Astrocyte (in vitro differentiated cells and primary cell): ENCODE measurements at places on chromosomes 1 and 21.

DNA sequence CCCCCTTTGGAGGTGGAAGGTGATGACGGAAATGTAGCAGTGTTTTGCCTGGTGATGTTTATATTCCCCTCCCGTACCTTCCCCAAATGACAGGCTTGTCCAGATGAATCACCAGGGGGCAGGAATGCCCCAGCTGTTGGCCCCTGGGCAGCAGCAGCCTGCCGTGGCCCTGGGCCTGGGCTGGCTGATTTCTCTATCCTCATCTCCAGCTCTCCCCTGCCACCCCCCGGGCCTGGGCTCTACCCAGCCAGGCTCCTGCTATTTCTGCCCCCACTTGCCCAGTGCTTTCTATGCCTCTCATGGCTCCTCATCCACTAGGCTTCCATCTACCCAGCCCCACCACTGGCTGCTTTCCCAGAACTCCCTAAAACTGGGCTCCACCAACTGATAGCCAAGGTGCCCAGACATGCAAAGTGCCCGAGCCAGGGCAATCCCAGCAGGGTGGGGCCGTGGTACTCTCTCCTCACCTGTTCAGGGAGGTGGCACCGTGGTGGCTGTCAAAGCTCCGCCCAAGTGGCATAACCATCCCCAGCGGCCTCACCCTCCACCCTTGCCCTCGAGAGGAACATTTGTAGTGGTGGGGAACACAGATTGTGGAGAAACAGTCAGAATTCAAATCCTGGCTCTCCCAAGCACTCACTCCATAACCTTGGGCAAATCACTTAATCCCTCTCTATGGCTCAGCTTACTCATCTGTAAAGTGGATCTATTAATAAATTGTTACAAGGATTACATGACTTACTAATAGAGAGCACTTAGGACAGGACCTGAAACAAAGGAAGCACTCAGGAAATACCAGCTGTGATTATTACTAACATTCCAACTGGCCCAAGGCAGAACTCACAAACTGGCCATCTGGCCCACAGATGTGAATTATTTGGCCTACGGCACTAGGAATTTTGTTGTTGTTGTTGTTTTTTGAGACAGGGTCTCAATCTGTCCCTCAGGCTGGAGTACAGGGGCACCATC, 12.8 kb upstream of the ECE1 start:
- DNase-seq, result peak; percentile 85

DNA sequence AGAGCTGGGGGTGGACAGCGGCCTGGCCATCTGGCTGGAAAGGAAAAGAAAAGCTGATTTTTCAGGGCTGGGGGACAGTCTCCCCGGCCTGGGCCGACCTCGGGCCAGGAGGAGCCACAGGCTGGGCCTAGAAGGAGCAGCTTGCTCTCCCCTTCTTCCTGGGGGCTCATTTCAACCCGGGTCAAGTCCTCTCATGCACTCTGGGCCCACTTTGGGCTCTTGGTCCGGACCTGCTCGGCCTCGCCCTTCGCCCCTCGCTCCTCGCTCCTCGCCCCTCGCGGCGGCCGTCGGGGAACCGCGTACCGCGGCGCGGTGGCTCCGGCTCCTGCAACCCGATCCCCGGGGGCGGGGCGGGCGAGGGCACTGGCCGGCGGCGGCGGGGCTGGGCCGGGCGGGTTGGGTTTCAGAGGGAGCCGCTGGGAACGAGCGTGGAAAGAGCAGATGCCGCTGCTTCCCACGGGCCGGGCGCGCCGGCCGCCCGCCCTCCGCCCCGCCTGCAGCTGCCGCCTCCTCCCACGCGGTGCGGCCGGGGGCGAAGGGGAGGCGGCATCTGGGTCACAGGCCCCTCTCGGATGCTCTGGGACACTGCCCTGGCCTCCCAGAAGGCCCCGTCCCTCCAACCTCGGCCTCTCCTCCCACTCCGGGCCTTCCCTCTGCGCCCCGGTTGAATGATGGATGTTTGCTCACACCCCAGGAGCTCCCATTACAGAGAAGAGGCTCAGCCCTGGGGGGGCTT, 6.6 kb downstream of the HEYL start:
- peak; percentile 33 for DNase-seq

DNA sequence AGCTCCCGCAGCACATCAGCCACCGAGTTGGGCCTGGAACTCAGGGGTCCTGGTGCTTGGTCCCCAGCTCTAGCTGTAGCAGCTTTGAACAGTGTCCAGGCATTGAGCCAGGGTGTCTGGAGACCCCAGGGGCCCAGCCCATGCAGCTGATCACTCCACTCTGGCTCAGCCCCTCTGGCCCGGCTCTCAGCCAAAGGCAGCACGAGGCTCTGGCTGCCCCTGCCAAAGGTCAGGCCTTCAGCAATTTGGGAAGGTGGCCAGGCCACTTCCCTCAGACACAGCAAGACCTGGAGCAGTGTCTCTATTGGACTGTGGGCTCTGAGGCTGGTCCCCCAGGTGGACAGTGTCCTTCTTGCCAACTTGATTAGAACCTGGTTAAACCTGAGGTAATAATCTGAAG, 34.4 kb upstream of the RNF19B start:
- no peak for DNase-seq

DNA sequence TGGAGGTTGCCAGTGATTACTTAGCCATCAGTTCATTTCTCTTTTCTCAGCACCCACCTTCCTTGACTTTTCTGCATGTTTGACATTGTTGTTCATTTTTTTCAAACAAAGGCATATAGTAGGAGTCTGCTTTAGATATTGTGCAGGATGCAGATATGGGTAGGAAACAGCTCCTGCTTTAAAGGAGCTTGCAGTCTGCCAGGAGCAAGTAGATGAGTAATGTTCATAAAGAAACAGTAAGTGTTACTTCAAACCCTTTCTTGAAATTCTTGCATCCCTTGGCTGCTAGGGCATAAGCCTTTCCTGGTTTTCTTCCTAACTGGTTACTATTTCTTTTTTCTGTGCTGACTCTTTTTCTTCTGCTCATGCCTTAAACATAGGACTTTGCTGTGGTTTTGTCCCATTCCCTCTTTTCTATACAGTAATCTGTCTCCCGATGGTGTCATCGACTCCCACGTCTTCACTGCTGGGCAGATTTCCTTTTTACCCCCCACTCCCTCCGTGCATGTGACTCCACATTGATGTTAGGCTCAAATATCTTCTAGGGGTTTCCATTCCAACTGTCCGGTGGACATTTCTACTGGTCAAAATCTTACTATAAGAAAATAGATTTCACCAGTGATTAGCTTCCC, 20.4 kb downstream of the PTGFRN start:
- DNase-seq, result no peak

DNA sequence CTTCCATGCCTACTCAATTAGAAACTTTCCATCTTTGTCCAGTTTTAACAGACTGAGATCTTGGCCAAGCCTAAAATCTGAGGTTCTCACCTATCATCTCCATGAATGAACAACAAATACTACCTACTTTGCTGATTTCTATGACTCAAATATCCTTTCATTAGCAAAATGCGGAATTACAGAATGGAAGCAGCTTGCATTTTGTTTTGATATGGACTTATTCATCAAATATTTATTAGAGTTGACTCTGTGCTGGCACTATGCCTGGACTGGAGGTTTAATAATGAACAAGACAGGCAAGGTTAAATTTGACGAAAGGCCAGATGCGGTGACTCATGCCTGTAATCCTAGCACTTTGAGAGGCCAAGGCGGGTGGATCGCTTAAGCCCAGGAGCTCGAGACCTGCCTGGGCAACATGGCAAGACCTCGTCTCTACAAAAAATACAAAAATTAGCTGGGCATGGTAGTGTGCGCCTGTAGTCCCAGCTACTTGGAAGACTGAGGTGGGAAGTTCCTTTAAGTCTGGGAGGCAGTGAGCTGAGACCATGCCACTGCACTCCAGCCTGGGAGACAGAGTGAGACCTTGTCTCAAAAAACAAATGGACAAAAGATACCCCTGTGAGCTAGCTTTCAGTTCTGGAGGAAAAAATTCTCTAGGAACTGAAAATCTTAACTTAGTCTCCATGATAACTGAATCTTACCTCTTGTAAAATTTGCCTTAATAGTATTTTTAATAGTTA, 29.4 kb upstream of the SOD1 start:
- DNase-seq, result peak; percentile 88

- no peak for DNase-seq
Observed at GRCh38 chr21:45403133-45403824, 1.7 kb upstream of the COL18A1 start.

- DNase-seq, result no peak
Observed at GRCh38 chr1:47711184-47711847, 273.5 kb downstream of the FOXD2 start.

DNA sequence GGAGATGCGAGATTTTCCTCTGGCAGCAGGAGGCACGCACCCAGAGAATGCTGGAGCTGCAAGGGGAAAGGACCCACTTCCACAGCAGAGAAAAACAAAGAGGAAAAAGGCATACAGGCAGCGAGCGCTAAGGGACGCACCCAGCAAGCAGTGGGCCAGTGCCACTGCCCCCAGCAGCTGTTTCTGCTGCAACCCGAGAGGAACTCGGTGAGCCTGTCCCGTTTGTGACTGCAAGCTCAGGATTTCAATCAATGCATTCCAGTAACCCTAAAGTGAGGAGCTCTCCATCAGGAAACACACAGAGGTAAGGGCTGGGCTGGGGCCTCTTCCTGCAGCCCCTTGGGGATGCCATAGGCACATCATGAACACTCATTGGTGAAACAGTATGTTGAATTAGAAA, 58.7 kb downstream of the ACP6 start:
- no peak for DNase-seq

DNA sequence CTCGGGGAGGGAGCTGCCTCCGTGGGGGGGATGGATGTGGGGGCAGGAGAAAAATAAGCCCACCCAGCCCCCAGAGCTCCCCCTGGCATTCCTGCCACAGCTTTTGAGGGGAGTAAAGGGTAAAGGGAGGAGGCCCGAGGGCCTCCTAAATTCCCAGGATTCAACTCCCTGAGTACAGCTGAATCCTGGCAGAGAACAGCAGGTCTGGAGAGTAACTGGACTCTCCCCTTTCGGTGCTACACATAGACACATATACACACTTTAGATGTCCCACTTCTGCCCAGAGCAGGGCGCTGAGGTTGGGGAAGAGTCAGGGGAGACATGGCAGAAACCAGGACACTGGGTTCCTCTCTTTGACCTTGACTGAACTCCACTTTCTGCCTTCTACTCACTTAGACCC, 3.0 kb downstream of the KIRREL1 start:
- no peak for DNase-seq

- no peak for DNase-seq
Observed at GRCh38 chr1:203128716-203129500, 1.4 kb downstream of the ADORA1 start.

GRCh38 chr1:11354893-11355553, 82.0 kb downstream of the UBIAD1 start:
- DNase-seq, result no peak

DNA sequence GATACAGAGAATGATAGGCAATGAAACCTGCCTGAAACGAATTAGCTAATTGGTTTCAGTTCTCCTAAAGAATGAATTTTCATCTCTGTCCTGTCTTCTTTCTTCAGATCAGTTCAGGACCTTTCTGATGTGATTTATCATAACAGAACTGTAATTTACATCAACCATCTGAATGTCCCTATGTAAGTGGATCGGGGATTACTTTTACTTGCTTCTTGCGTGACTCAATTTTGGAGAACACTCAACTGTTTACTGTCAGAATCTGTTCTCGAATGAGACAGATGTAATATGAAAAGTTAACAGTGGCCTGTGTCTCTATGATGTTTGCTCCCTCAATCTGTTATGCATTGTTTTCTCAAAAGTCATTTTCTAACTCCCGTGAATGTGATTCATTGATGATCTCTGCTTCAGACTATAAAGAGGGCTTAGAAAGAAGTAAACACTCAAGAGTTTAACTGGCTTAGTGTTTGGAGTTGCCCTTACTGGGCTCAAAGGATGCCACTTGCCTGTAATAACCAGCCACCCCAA, 111.0 kb downstream of the GABPA start:
- DNase-seq, result no peak

GRCh38 chr1:88399690-88400089, 284.4 kb upstream of the PKN2 start:
- no peak for DNase-seq

DNA sequence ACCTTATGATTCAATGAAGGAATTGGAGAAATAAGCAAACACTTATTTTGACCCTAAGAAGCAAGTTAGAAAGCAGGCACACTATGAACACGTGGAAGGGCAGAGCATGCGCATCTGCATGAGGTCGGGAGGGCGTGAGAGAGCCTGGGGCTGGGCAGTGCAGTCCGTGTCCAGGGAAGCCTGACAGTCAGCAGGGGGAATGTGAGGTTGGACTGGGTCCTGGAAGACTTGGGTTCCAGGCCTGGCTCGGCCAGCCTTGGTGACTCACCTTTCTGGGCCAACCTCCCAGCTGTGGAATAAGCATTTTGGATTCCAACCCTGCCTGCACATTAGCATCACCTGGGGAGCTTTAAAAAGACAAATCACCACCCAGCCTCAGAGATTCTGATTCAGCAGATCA, 26.6 kb upstream of the LMX1A start:
- peak; percentile 77 for DNase-seq

- DNase-seq, result peak; percentile 48
Observed at GRCh38 chr1:186165303-186165702, 209.8 kb downstream of the TPR start.

DNA sequence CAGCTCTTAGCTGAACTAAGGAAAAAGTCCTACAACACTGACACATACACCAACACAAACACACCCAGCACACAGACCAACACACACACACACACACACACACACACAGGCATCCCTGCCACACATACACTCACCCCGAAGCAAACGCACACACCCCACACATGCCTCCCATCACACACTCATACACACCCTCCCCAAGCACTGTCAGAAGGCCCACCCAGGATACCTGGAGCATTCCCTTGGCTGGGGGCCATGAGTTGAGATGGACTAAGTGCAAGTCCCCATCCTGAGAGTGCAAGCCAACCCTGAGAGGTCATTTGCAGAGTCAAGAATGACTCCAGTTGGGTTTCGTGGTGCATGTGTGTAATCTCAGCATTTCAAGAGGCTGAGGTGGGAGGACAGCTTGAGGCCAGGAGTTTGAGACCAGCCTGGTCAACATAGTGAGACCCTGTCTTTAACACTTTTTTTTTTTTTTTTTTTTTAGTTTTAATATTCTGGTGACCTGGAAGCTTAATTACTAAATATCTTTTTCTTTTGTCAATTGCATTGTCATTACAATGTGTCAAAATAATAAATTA, 117.3 kb downstream of the RHOU start:
- DNase-seq, result no peak

DNA sequence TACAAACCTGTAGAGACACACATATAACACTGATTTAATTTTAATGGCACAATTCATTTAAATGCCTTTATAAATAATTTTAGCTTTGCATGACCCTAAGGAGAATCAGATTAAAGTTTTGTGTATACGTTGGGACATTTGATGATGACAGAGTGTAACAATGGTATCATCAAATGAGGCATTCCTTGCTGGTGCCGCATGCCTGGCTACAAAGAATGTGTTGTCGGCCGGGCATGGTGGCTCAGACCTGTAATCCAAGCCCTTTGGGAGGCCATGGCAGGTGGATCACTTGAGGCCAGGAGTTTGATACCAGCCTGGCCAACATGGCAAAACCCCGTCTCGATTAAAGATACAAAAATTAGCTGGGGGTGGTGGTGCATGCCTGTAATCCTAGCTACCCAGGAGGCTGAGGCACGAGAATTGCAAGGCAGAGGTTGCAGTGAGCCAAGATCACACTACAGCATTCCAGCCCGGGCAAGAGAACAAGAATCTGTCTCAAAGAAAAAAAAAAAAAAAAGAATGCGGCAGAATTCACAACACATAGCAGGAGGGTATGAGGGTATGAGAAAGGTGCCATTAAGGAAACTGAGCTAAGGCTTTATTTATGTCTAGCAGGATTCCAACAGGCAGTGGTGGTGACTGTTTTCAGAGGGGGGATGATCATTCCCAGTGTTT, 58.9 kb downstream of the PTPN14 start:
- DNase-seq, result peak; percentile 86
